ENCODE measurements at places on chromosomes 2 and 18. TPM values are rescaled to one million over a fixed set of nuclear protein-coding genes. Genes with fewer than 3 reads are reported as not detected.

SCYGR7 gene
- total RNA-seq: not detected

LYG2 gene
- not detected for total RNA-seq

HOXD13 gene
- total RNA-seq: not detected

RNF125 gene
- total RNA-seq: 4.4 TPM

CPSF3 gene
- 33.7 TPM for total RNA-seq

POMC gene
- total RNA-seq: 5.3 TPM

EGR4 gene
- total RNA-seq: 0.23 TPM

DTNB gene
- total RNA-seq: 32.8 TPM

CRYGB gene
- not detected for total RNA-seq

DRC1 gene
- 15.0 TPM for total RNA-seq

POTEC gene
- total RNA-seq: 0.46 TPM

COLEC12 gene
- 16.8 TPM for total RNA-seq

LRRC30 gene
- total RNA-seq: not detected

SH3RF3 gene
- total RNA-seq: 6.5 TPM

FBXO48 gene
- 1.4 TPM for total RNA-seq

DOK6 gene
- 80.7 TPM for total RNA-seq

C2orf15 gene
- total RNA-seq: 17.5 TPM

MOGAT1 gene
- total RNA-seq: not detected

C2orf66 gene
- total RNA-seq: 0.69 TPM

ITPRIPL1 gene
- total RNA-seq: 1.6 TPM

SKOR2 gene
- 0.23 TPM for total RNA-seq

PROM2 gene
- 2.1 TPM for total RNA-seq

CDCA7 gene
- total RNA-seq: 21.9 TPM

FOXD4L1 gene
- total RNA-seq: 0.69 TPM

GALR1 gene
- 7.8 TPM for total RNA-seq

SMARCAL1 gene
- 10.8 TPM for total RNA-seq

Data from diencephalon (tissue), 1 donor.